Brain (organoid and tissue), 16 donors: ENCODE measurements at places on chromosomes 5 and 9.

GRCh38 chr5:94903726-94904125, 285.3 kb downstream of the SLF1 start:
- DNase-seq, result no peak

DNA sequence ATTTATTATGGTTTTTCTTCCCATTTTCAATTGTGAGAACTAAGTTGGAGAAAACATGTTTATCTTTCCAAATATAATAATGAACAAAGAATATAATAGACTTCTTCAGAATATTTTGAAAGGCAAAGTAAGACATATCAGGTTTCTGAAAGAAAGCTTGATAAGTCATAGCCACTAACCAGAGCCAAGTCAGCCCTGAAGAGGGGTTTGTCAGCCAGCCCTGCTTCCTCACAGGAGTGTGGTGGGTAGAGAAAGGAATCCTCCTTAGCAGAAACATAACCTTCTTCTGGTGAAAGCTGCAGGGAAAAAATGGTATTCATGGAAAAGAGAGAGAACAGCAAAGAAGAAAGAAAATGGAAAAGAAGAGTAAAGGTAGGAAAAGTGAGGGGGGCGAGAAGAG, 93.4 kb downstream of the MPDZ start:
- DNase-seq, result no peak

- no peak for DNase-seq
Observed at GRCh38 chr9:138114501-138115245, 237.1 kb downstream of the CACNA1B start.

GRCh38 chr5:6347165-6347564, 31.2 kb downstream of the MED10 start:
- no peak for DNase-seq

DNA sequence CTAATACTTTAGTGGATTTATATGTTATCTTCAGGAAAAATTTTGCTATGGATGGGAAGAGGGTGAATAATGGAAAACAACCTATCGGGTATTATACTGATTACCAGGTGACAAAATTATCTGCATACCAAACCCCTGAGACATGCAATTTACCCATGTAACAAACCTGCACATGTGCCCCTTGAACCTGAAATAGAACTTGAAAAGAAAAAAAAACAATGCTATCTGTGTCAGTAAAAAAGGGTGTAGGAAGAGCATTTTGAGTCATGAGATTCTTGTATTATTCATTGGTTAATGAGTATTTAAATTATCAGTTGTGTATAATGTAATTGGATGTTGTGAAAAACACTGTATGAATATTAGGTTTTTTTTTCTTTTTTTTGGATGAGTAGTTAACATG, 75.4 kb downstream of the PRR16 start:
- no peak for DNase-seq

GRCh38 chr9:36045610-36046009, 8.9 kb downstream of the RECK start:
- DNase-seq, result no peak

DNA sequence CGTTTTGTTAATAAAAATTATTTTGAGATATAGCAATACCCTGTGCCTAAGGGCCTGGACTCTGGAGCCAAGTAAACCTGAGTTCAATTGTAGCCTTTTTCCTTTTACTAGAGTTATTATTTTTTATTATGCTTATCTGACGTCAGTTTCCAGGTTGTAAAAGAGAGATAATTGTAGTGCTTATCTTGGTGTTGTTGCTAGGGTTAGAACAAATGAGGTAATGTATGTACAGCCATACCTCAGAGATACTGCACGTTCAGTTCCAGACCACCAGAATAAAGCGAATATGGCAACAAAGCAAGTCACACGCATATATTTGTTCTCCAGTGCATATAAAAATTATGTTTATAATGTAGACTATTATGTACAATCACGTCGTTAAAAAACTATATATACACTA, 215.0 kb downstream of the VPS13A start:
- DNase-seq, result no peak

GRCh38 chr5:151179489-151179840, 21.9 kb upstream of the ANXA6 start:
- DNase-seq, result no peak

DNA sequence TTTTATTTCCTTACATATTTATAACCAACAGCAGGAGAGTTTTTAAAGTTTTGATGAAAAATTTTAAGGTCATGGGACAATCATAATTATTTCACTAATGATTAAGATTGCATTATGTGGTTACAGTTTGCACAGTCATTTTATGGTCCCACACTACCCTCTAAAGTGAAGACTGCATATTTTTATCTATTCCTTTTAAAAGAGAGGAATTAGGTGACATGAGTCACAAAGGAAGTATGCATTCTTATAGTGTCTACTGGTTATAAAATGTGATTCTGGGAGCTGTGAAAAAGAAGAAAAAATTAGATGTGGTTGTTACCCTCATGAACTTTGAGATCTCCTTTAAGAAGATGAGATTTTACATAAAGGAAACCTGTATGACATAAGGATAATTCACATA, 87.9 kb upstream of the GRIA1 start:
- DNase-seq, result no peak

- no peak for DNase-seq
Observed at GRCh38 chr5:2876183-2876582, 124.7 kb upstream of the IRX2 start.
